Neural crest cell (in vitro differentiated cells): ENCODE measurements at places on chromosomes 16 and 17.

DNA sequence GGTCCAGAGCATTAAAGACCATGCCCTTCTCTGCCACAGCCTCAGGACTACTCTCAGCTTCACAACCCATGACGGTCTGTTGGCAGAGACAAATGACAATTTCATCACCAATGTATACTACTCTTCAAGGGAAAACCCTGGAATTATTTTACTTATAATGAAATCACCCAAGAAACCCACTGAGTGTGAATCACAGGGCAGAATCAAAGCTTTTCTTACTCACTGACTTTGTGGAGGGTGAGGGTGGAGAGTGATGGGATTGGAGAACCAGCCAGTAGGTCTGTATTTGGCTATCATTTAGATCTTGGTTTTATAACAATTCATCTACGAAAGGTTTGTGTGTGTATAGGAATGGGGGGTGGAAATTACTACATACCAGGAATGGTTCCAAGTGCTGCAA lies 442.6 kb downstream of the SHISA9 start:
- no peak for DNase-seq

DNA sequence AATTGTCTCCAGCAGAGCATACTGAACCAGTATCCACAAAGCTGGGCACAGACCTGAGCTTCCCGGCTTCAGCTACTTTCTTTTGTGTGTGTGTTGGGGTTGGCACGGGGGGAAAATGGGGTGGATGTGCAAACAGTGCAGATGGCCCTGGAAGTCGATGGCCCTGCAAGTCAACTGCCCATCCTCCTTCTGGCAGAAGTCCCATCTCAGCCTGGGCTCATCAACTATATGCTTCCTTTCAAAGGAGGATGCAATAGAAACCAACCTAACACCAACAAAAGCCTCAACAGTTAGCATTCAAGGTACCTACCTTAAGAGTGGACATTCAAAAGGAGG lies 55.7 kb downstream of the SOX9 start:
- DNase-seq = no peak

- no peak for DNase-seq
Observed at GRCh38 chr16:4239682-4240175, 2.2 kb downstream of the SRL start.

DNA sequence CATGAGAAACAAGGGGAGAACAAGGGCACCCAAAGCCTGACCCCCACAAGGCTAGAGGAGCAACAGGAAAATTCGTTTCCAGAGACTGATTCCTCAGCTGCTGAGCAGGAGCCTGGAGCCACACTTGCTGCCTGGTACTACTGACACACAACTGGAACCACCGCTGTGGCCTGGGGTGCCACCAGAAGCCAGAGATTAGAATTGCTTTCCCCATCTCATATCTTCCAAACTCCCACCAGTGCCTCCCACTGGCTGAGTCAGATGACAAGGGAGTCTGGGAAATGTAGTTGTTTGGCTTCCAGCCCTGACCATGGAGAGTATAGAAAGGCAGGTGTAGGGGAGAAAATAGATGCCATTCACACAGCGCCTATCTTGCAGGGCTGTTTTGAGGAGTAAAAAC lies 4.1 kb upstream of the TMEM11 start:
- DNase-seq = no peak

- no peak for DNase-seq
Observed at GRCh38 chr17:6591599-6592158, 35.3 kb upstream of the PITPNM3 start.

- no peak for DNase-seq
Observed at GRCh38 chr16:49824593-49824992, 31.3 kb downstream of the ZNF423 start.

GRCh38 chr17:52410781-52411180 lies 252.3 kb upstream of the CA10 start:
- no peak for DNase-seq

DNA sequence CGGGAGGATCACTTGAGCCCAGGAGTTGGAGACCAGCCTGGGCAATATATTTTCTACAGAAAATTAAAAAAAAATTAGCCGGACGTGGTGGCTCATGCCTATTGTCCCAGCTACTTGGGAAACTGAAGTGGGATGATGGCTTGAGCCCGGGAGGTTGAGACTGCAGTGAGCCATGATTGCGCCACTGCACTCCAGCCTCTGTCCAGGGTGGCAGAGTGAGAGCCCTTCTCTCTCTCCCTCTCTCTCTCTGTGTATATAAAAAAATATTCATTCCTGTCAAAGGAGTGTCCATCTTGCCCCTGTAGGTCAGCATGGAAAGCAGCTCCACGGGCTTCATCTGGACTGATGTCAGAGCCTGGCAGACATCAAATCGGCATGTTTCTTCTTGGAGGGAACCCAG lies 31.2 kb downstream of the MGAT5B start:
- DNase-seq = no peak
